Stimulated activated CD4-positive, alpha-beta T cell treated with anti-CD3 and anti-CD28 coated beads, TNF-alpha, amount 100 ng/mL, for 1 hour (primary cell): ENCODE measurements at places on chromosomes 12 and 14.
A peak's percentile ranks its signal among the peaks of the same experiment; 100 is the strongest.

GRCh38 chr12:27812502-27812901, 32.5 kb upstream of the MANSC4 start:
- no peak for DNase-seq

GRCh38 chr12:65840793-65841670, 16.7 kb downstream of the HMGA2 start:
- DNase-seq: no peak

GRCh38 chr12:32419520-32419960, 20.2 kb downstream of the FGD4 start:
- DNase-seq: no peak

- DNase-seq: no peak
Observed at GRCh38 chr12:113049976-113050742, 6.4 kb upstream of the DTX1 start.

- DNase-seq: no peak
Observed at GRCh38 chr14:31166271-31166561, 41.4 kb downstream of the HECTD1 start.

DNA sequence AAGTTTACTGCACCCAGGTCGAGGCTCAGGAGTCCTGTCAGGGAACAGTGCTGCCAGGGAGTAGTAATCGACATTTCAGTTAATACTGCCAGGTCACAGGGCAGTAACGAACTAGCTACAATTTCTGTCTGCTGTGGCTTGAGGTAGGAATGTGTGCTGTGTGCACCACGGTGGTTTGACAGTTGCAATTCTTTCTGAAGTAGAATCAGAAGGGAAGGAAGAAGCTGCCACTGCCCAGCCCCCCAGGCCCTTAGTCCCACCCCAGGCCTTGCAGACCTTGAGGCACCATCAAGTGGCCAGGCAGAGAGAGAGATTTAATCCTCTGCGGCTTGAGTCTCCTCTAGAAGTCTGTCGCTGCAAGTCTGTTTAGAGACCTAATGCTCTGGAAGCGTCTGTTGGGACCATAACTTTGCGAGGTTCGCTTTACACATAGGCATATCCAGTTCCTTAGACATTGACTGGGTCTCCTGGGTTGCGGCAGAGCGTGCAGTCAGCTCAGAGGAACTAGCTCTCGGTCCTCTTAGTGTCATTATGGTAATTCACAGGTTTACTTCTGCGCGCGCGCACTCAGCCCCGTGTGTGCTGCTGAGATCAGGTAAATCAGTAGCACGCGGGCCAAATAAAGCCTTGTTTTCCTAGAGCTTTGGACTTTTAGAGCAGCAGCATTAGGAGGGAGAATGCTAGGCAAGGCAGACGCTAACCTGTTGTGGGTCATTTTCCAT, 9.8 kb downstream of the NKX2-1 start:
- no peak for DNase-seq

GRCh38 chr12:53676656-53677015, 753 bp upstream of the ATP5MC2 start:
- peak; percentile 24 for DNase-seq

GRCh38 chr12:22286569-22286968, 47.9 kb downstream of the ST8SIA1 start:
- no peak for DNase-seq

- no peak for DNase-seq
Observed at GRCh38 chr14:60722107-60722356, 2.1 kb downstream of the SIX4 start.

DNA sequence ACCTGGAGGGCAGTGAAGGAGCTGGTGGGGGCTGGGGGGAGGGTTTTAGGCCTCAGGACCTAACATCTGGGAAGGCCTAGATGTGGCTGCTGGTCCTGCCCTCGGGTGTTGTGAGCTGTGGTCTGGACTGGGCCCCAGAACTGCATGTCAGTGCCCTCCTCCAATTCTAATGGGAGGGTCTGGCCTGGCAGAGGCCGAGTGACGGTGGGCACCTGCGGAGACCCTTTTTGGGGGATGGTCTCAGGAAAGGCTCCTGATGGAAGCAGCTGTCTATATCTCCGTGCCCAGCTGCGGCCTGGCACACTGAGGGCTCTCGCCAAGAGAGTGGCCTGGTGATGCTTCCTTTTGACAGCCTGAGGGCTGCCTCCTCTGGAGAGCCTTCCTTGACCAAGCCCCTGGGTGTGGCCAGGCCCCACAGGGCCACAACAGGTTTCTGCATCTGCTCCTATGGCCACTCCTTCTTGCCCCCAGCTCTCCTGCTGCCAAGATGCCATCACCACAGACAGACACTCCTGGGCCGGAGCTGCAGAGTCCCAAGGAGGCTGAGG, 5.3 kb downstream of the EXOC3L4 start:
- DNase-seq: no peak

GRCh38 chr12:123114304-123115083, 36.4 kb downstream of the PITPNM2 start:
- no peak for DNase-seq

DNA sequence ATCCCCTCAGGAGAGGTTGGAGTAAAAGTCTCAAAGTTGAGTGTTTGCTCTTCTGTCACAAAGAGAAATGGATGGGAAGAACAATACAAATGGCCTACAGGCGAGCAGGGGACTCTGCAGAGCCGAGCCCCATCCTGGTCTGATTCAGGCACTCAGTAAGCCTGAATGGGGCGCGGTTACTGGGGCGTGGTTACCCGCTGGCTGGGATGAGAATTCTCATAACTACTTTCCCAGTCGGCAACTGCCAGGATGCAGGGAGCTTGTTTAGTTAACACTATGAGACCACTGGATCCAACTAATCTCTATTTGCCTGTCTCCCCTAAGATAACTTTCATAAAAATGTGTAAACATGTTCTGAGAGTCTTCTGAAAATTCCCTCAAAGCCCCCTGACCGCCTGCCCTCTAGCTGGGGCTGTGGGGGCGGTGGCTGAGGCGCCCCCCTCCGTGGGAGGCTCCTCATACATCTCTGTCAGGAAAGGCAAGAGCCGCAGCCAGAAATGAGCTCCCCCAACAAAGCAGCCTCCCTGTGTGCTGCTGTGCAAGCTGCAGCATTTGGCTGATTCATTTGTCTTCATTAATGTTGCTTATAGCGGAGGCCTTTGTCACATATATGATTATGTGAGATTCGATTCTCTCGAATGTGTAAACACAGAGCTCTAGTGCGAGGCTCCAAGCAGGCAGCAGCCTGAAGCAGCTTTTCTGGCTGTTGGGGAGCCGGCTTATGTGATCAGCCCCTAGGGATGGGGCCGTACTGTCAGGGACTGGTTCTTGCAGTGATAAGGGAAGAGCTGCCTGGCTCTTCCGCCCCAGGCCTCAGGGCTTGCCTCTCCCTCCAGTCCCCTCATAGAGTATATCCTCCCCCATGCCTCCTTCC, 126.1 kb upstream of the ARHGAP5 start:
- DNase-seq: no peak

DNA sequence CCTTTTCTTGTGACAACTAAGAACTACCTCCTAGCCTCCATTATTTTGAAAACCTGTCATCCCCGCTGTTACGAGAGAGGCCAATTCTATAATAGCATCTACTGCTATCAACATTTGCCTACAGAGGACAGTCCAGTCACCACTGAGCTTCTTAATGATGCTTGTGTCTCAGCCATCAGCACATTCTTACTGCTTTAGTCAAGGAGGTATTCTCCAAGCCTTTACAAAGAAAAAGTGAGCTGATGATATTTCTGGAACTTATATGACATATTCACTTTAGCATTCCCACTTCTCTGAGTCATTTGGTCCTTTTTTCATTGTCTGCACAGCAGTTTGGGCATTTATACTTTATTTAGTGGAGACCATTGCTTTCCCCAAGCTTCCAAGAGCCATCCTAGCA, 497.7 kb upstream of the RPL10L start:
- no peak for DNase-seq

DNA sequence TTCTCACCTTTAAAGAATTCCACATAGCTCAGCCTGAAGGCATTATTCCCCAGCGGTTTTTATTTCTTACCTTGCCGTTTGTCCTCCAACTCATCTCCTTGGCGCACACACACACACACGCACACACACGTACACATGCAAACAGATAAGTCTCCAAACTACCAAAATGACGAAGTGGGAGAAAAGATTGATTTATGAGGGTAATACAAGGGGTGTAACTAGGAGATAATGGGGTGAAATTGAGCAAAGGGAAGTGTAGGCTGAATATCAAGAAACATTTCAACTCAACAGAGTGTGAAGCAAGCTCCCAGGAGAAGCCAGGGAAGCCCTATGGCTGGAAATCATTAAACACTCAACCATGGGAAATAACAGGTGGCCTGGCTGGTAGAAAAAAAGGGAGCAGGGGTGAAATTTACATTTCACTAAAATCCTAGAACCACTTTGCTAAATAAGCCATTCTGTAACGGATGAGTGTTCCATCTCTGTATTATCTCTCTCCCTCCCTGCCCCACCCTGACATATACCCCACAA, 41.0 kb downstream of the GRIN2B start:
- no peak for DNase-seq

DNA sequence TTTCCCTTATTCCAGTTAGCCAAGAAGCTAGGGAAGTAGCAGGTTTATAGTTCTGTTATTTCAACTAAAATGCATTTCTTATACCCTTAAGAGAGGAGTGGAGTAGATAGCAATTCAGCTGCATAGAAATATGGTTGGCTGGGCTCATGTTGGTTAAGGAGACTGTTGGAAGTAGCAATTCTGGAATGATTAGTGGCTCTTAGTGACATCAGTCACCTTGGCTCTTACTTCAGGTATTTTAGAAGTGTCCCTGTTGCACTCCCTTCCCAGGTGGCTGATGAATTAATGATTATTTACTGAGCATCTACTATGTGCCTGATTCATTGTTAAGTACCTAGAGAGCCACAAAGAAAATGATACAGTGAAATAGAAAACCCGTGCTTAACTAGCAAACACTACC, 128.1 kb downstream of the MGST1 start:
- no peak for DNase-seq

DNA sequence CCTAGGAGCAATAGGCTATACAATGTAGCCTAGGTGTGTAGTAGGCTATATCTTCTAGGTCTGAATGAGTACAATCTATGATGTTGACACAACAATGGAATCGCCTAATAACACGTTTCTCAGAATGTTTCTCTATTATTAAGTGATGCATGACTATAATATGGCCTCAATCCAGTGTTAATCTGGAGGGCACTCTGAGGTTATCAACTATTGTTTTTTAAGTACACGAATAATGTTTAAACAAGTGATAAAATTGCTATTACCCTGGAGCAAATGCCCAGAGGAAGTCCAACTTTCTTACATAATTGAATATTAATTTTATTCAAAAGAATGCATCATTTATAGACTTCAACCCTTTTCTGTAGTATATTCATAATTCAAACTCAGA, 16.4 kb upstream of the CNIH1 start:
- DNase-seq: no peak

- DNase-seq: no peak
Observed at GRCh38 chr12:56749359-56749758, 2.8 kb downstream of the PRIM1 start.

DNA sequence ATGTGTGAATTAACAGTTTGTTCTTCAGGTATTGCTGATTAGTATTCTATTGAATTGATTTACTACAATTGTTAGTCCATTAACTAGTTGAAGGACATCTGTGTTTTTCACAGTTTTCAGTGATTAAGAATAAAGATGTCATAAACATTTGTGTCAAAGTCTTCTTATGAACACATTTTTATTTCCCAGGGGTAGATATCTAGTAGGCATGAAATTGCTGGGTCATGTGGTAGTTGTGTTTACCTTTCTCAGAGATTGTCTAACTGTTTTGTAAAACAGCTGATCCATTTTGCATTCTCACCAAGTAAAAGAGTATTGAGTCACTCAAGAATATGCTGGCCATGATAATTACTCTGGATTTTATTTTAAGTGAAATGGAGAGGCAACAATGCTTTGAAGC, 1145.3 kb downstream of the FSCB start:
- DNase-seq: no peak

GRCh38 chr12:67752226-67752732, 103.7 kb downstream of the DYRK2 start:
- DNase-seq: no peak

- DNase-seq: no peak
Observed at GRCh38 chr12:40647651-40648050, 44.6 kb upstream of the CNTN1 start.

DNA sequence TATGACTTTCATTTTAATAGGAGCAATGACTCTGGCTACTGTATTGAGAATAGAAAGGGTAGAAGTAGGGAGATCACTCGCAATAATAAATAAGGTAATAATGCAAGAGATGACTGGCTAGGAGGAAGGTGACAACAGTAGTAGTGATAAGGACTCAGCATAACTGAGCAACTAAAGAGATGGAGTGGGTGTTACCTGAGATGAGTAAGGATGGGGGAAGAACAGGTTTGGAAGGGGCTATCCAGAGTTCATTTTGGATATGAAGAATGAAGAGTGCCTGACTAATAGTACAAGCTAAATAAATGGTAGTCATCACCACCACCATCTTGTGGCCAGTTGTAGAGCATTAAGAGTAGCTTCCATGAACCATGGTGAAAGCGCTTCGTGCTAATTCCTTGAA, 101.1 kb downstream of the RPS6KA5 start:
- no peak for DNase-seq

GRCh38 chr12:58980768-58981167, 60.5 kb upstream of the LRIG3 start:
- no peak for DNase-seq

DNA sequence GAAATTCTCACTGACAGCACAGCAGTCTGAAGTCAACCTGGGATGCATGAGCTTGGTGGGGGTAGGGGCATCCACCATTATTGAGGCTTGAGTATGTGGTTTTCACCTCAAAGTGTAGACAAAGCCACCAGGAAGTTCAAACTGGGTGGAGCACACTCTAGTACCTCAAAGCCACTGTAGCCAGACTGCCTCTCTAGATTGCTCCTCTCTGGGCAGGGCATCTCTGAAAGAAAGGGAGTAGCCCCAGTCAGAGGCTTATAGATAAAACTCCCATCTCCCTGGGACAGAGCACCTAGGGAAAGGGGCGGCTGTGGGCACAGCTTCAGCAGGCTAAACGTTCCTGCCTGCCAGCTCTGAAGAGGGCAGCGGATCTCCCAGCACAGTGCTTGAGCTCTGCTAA, 143.0 kb downstream of the KITLG start:
- no peak for DNase-seq

- DNase-seq: no peak
Observed at GRCh38 chr12:13094367-13094766, 9.1 kb downstream of the GSG1 start.

GRCh38 chr12:25377469-25378177, 126.9 kb upstream of the KRAS start:
- DNase-seq: no peak

GRCh38 chr14:44961151-44961553, 595 bp downstream of the KLHL28 start:
- DNase-seq: peak; percentile 29

- DNase-seq: no peak
Observed at GRCh38 chr14:104149617-104150135, 11.3 kb downstream of the KIF26A start.

DNA sequence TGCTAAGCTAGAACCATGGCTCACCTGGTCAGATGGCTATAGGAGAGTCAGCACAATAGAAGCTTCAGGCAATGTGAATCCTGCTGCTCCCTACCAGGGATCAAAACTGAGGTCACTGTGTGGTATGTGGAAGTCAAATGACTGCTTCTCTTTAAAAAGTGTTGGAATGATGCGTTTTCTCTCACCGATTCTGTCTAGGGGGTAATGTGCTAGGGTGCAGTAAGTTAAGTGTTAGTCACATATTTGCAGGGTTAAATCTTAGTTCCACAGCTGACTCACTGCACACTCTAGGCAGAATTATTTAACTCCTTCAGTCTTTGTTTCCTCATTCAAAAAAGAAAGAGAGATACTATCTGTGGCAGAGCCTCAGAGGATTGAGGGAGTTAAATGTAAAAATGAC, 696.6 kb downstream of the DIO2 start:
- DNase-seq: no peak
